ENCODE measurements at places on chromosomes 16 and 17.

DNA sequence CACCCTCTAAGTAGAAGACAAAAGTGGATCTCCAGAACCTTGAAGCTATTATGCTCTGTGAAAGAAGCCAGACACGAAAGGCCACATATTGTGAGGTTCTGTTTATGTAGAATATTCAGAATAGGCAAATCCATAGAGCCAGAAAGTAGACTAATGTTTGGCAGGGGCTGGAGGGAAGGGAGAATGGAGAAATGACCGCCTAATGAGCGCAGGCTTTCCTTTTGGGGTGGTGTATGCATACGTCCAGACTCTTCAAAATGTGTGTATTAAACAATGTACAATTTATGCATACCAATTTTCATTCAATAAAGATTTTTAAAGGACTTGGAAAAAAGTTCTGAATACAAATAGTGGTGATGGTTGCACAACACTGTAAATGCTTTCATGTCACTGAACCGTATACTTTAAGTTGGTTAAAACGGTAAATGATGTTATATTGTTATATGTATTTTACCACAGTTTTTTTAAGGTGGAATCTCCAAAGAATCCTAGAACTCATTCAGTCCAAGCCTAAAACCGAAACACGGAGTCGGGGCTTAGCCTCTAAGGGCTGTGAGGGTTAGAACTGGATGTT lies 397.4 kb downstream of the SOX9 start:
- no peaks in the 10 kb centered on the region for H3K4me1 ChIP-seq
- H3K27ac ChIP-seq: no peak overlapping the region
- DNase-seq: no peak
- no peaks in the 10 kb centered on the region for H3K36me3 ChIP-seq
- H3K4me3 ChIP-seq: no peak overlapping the region

- no peak for DNase-seq
- H3K27ac ChIP-seq: peak overlapping the region; percentile 89
- H3K4me3 ChIP-seq: peak overlapping the region; percentile 86
- peaks cover 17% of the 10 kb centered on the region for H3K4me1 ChIP-seq
These were observed 10.8 kb downstream of the TAT start for GRCh38 chr16:71565812-71566700.

GRCh38 chr17:57004944-57005579 lies 27.1 kb downstream of the SCPEP1 start:
- peaks cover 5% of the 10 kb centered on the region for H3K27me3 ChIP-seq
- peaks cover 13% of the 10 kb centered on the region for H3K4me1 ChIP-seq
- no peak for DNase-seq
- H3K4me3 ChIP-seq: no peak overlapping the region
- no peak overlapping the region for H3K27ac ChIP-seq
- peaks cover 2% of the 10 kb centered on the region for H3K36me3 ChIP-seq

- no peak within 1 kb of the TSS for H3K27ac ChIP-seq
- H3K27me3 ChIP-seq: peaks cover 56% of the 10 kb centered on the region
- DNase-seq: no peak
- H3K4me3 ChIP-seq: peak within 1 kb of the TSS; percentile 69
- H3K4me1 ChIP-seq: peaks cover 5% of the 10 kb centered on the region
These were observed at the start of gene ZNF423 for GRCh38 chr16:49855822-49856671. Gene ZNF423 (minus strand): TSS chr16:49856112. CDS start chr16:49855774, 338 bp downstream.

- H3K4me1 ChIP-seq: peaks cover 33% of the 10 kb centered on the region
- peaks cover 31% of the 10 kb centered on the region for H3K36me3 ChIP-seq
- H3K27ac ChIP-seq: no peak overlapping the region
- no peaks in the 10 kb centered on the region for H3K27me3 ChIP-seq
These were observed 35.2 kb downstream of the N4BP1 start for GRCh38 chr16:48574766-48575165.

DNA sequence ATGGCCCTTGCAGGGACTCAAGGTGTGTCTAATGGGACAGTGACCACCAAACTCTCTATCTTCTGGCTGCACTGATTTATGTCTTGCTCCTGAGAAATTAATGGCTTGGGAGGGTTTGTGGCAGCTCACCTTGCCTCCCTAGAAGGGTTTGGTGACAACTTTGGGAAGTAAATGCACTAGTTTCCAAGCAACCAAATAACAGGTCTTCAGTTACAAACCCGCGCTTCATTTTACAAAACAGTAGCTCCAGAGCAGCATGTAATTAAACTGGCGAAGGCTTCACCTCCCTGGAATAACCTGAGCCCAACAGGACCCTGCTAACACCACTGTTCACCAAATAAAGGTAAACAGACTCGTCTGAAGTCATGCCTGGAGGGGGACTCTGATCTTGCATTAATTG lies 318.3 kb downstream of the SLC39A11 start:
- peaks cover 3% of the 10 kb centered on the region for H3K36me3 ChIP-seq
- no peak overlapping the region for H3K4me3 ChIP-seq
- H3K4me1 ChIP-seq: no peaks in the 10 kb centered on the region
- H3K27ac ChIP-seq: no peak overlapping the region
- no peak for DNase-seq

Measured in T-helper 2 cell treated with Interferon-gamma antibody and Interleukin-4, amounts not matched to agents 5 μg/mL and 100 μg/mL, for 36 hours (primary cell).